ENCODE measurements at places on chromosomes 6 and 20.

DNA sequence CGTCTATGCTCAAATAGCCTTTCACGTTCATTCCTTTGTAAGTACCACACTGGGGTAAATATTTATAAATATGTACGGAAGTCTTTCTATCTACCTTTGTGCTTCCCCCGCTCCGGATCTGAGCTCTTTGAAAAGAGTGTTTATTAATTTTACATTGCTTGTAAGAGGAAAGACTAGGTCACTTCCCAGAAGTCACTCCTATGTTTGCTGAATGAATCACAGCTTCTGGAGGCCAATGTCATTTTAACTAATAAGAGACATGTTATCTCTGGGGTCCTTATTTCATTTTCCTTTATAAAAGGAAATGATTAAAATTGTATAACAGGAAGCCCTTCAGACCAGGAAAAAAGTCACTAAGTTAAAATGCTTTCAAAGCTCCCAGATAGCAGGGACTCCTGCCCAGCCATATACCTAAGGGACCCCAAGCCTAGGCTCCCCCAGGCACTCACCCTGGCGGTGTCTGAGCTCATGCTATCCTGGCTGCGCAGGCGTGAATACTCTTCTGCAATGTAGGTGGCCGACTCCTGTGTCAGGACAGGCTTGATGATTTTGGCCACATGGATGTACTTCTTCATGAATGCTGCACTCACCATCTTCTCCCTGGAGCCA, 12.6 kb downstream of the MCM3 start:
- DNase-seq, result no peak

GRCh38 chr6:20688710-20689500, 154.6 kb downstream of the CDKAL1 start:
- DNase-seq, result no peak

GRCh38 chr6:54135665-54136369, 24.6 kb downstream of the MLIP start:
- no peak for DNase-seq

DNA sequence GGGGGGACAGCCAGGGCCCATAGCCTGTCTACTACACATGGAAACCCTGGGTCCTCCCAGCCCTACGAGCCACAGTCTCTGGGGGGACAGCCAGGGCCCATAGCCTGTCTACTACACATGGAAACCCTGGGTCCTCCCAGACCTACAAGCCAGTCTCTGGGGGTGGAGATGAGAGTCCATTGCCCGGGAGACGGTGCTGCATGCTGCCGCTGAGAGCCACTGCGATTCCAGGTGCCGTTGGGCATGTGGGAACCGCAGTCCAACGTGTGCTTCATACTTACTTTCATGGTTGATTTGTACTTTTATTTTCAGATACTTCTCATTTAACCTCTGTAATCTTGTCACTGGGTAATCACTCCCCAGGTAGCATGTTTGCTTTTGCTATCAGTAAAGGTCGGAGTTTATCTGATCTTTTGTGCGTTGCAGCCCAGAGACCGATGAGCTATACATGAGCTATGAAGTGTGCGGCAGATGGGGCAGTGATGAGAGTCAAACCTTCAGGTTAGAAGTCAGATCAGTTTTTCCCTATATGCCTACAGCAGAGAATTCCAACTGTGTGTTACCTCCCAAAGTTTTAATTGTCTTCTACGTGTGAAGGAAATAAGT, 58.2 kb downstream of the SMOC2 start:
- no peak for DNase-seq

GRCh38 chr20:33674294-33675135, at the start of gene NECAB3:
TSS of gene NECAB3 (minus strand) at chr20:33674428. CDS start at chr20:33674352, 76 bp downstream.
- no peak for DNase-seq

DNA sequence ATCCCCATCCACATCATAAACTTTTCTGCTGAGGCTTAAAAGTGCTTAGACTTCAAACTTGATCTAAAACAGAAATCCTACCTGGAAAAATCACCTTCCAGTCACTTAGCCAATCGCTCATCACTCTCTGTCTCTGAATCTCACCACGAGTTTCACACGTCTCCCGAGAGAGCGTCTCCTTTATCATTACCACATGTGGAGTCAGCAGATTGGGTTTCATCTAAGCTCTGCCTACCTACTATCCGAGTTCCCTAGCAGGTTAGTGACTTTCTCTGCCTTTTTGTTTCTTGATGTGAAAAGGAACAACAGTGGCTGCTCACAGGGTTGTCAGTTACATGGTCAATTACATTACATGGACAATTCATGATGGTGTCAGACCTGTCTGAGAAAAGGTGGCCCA, 286.2 kb downstream of the ESR1 start:
- no peak for DNase-seq

GRCh38 chr6:30707281-30707850, 9.7 kb downstream of the MDC1 start:
- DNase-seq, result no peak

DNA sequence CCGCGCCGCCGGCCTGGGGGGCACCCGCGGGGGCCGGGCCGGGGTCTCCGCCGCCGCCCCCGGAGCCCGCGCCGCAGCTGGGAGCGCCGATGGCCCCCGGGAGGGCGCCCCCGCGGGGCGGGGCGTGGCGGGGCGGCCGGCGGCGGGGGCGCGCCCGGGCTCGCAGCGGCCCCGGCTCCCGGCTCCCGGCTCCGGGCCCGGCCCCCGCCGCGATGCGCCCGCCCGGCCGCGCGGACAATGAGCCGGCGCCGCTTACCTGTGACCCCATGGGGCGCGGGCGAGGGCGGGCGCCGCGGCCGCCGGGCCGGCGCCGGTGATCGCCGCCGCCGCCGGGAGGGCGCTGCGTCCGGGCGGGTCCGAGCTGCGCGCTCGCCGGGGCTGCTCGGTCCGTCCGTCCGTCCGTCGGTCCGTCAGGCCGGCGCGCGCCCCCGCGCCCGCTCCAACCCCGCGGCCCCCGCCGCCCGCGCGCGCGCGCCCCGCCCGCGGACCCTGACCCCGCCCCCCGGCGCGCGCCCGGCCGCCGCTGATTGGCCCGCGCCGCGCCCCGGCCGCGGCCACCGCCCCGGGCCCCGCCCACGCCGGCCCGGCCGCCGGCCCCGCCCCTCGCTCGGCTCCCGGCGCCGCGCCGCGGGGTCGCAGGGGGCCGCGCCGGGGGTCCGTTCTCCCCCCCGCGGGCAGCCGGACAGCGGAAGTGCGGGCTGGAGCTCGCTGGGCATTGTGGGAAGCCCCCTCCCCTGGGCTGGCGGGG, at the start of gene ZBTB46:
Gene ZBTB46, minus strand, starts transcription at position 424 of the 748 bp plus-strand sequence. CDS start 40,507 bp downstream, outside the sequence.
- no peak for DNase-seq

DNA sequence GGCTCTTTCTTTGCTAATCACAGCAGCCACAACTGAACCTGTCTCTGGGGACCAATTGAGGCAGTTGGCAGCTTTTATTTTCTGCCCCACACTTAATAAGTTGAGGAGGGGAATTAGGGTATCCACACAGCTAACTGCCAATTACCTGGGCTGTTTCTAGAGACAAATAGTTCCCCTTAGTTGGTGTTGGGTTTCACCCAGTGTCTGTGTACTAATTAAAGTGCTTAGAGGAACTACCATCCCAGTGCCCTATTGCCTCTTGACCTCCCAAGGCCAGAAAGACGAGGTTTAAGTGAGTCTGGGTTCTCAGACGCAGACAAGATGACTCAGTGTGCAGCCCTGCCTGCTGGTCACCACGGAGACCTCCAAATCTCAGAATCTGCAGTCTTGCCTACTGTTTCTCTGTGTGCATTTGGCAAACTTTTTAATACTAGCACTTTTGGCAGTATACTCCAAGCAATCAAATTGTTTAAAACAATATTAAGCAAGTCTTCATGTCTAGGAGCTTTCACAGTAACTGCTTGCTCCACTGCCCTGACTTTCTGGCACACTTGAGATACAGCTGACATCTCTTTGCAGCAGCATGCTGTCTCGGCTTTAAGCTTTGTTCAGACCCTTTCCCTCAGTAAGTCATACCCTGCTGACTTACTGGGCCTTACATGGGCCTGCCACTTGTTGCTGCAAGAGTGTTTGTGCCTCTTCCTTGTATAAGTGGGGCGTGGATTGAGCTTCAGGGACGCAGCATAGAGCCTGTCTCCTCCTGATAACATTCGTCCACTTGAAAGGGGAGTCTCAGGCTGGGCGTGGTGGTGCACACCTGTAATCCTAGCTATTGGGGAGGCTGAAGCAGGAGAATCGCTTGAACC, 31.9 kb downstream of the STK35 start:
- DNase-seq, result no peak

GRCh38 chr20:62642666-62643520, 590 bp downstream of the SLCO4A1 start:
- DNase-seq, result peak; percentile 38

DNA sequence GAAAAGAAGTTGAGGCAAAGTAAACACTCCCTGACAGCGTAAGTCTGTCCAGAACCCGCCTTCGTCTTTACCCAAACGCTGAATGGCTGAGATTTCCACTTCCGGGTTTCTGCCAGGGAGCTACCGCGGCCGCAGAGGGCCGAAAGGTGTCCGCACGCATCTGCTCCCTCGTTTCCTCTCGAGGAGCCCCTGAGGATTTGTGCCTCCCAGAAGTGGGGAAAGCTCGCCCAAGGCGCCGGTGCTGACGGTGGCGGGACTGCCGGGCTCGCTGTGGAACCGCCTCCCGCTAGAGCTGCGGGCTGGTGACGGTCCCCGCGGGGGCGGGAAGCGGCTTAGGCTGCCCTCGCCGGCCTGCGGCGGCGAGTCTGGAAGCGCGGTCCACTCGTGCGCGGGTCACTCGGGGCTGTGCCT, 1760.2 kb upstream of the DEFB115 start:
- no peak for DNase-seq

DNA sequence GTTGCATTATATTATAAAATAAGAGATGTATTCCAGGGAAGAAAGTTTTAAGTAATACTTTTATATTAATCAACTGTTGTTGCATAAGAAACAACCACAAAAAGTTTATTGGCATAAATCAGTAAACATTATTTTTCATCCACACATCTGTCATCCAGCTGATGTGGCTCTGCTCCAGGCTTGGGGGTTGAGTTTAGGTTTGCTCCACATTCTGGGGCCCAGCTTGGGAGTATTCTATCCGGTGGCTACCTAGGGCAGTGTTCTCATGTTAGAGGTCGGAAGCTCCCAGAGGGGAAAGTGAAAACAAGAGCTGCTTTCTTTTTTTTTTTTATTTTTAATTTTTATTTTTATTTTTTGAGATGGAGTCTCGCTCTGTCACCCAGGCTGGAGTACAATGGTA, 728.4 kb upstream of the FLRT3 start:
- DNase-seq, result no peak

- no peak for DNase-seq
These were observed 21.7 kb upstream of the MYT1 start for GRCh38 chr20:64142590-64142989.

DNA sequence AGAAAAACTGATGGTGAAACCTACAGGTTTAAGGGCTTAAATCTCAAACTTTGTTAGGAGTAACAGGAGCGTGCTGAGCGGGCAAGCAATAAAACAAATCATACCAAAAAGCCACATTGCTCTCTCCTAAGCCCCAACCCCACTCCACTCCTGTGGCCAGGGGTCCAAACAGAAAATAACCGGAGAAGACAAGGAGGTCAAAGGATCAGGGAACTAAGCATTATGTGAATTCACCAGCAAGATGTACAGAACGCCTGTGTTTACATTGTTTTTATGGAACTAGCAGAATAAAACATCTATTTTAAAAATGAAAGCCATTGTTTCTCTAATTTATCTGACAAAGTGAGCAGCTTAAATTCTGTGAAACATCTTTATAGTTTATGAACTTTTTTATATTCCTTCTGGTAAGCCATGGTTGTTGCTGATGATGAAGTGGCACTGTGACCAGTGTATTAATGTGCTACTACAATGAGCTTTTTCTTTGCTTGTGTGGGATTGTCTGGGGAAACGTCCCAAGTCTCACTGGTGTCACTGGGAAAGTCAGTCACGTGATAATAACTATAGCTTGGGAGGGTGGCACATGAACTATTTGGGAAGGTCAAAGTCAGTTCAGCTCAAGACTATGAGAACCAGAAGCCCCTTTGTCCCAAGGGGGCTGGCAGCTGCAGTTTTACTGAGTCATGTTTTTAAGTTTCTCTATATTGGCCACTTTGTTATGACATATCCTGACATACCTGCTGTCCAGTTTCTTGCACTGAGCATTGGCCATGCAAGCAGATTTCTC, 9.8 kb downstream of the FAM210B start:
- DNase-seq, result no peak

DNA sequence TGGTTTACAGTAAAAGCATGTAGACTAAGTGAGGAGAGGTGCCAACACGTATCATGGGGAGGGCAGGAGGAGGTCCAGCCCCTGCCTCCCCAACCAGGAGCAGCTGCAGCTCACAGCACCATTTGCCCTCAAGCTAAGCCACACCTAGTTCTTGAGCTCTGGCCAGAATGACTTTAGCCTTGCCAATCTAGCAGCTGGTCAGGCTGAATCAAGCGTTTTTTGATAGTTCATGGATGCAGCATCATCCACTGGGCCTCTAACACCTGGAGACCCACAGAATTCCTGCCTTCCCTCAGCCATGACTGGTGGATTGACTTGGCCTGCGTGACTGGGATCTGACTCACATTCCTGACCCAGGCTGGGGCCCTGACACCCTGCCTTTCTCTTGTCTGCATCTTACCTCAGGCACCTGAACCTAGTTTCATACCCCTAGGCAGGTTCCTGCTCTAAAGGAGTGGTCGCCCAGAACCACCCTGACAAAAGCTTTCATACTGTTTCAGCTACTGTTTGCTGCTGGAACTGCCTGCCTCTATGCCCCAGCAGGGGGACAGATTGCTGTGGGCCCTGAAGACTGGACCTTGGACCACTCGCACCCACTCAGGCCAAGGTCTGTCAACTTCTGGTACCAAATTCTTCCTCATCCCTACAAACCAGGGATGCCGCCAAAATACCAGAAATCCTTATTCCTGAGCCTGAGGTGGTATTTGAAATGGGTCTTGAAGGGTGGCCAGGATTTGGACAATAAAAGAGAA, 122.3 kb downstream of the QRSL1 start:
- DNase-seq, result no peak

DNA sequence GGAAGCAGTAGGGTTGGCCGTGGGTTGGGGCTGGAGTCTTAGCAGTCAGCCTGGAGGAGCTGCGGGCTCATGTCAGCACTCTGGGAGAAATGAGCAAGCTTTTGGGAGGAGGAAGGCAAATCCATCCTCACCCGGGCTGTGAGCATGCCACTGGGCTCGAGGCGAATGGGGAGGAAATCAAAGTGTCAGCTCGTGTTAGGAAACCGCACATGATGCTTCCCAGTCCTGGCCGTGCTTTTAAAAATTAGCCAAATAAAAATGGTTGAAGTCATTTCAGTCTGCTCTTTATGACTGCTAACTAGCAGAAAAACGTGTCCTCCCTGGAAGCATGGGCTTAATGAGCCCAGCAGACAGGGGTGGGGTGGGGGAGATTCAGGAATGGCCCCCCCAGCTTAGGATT, 98.1 kb downstream of the NFATC2 start:
- DNase-seq, result no peak

- DNase-seq, result no peak
These were observed 284.5 kb upstream of the CDYL start for GRCh38 chr6:4491501-4492260.

Data from activated CD8-positive, alpha-beta memory T cell treated with anti-CD3 and anti-CD28 coated beads for 1 hour (primary cell).